ENCODE measurements at places on chromosomes 7 and 10.

- no peak for DNase-seq
Observed at GRCh38 chr7:84855758-84856157, 331.1 kb downstream of the SEMA3D start.

- no peak for DNase-seq
Observed at GRCh38 chr10:70247360-70247759, 14.1 kb upstream of the PPA1 start.

DNA sequence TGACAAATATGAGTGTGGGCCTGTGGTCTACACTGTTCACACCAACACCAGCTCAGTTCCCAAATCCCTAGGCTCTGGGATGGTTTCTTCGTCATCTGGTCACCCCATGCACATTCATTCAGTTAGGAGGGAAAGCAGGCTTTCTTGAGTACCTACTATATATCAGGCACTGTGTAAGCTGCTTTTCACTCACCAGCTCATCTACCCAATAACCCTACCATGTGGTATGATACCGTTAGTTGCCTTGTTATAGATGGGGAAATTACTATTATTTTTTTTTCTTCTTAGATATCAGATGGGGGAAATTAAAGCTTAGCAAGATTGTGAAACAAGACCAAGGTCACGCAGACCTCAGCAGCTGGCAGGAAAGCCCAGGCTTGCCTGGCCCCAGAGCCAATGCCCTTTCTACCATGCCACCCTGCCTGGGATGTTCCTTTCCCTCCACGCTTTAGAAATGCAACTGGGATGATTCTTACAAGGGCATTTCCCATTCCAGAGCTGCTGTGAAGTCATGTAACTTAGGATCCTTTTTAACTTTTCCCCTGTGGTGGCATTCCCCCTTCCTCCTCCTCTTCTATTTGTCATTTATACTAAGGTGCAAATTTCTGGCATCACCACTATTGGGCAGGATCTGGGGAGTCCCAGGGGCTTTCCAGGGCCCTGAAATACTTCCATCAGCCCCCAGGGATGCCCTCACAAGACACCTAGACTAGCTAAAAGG is 93.1 kb upstream of the EFCAB10 start:
- DNase-seq = no peak

DNA sequence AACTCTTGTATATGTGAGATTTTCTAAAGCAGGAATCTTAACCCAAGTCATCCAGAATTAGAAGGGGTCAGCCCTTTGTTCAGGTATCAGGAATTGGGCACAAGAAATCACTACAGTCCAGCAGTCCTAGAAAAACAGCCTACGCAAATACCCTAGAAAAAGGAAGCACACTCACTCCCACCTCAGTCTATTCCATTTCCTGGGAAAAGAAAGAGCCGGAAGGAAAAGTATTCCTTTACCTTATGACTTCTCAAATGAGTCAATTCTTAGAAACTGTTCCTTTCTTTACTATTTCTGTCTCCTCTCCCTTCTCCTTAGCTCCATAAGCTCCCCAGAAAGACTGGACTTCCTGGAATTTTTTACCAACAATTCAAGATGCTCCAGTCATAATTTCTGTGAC is 62.7 kb downstream of the DNAJC12 start:
- DNase-seq = no peak

DNA sequence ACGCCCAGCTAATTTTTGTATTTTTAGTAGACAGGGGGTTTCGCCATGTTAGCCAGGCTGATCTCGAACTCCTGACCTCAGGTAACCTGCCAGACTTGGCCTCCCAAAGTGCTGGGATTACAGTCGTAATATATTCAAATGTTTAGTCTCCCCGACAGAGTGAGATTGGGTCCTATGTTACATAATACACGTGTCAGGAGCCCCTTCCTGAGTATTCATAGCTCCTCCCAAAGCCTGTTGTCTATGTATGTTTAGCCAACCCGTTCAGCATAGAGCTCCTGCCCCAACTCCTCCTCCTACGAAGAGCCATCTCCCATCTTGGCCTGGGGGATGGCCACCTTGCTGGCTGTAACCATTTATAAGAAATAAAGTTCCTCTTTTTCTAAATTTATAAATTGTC is 2.7 kb upstream of the PPP2R2D start:
- no peak for DNase-seq

- no peak for DNase-seq
Observed at GRCh38 chr10:14416308-14416700, 85.6 kb upstream of the FRMD4A start.

DNA sequence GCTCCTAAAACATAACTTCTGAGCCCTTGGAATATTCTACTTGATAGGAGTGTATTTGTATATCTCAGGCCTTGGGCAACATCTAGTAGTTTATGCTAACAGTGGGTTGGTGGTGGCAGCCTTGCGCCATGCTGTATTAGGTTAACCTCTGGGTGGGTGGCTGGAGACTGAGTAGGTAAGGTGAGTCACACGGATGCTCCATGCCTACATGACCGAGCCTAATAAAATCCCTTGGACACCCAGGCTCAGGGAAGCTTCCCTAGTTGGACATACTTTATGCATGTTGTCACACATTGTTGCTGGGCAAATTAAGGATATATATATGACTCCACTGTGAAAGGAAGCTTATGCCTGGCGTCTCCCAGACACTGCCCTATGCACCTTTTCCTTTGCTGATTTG is 6.0 kb upstream of the DAGLB start:
- peak; percentile 52 for DNase-seq

GRCh38 chr10:30509508-30509907 is 75.5 kb downstream of the MAP3K8 start:
- peak; percentile 44 for DNase-seq

GRCh38 chr10:88095778-88096431 is 232.5 kb downstream of the PTEN start:
- no peak for DNase-seq

DNA sequence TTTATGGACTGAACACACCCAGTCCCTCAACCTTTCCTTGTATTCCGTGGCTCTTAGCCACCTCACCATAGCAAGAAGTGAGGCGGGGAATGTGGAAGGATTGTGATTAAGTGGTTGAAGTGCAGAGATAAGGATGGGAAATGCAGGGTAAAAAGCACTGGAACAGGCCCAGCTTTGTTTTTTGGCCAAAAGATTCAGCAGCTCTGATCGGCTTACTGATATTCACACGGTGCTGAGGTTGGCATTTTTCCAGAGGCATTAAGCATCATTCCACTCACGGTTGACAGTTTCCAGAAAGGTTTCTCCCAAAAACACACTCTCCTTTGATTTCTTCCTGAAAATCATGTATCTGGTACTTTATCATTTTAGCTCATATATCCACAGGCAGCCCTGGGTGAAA is 544.2 kb downstream of the CNTNAP2 start:
- no peak for DNase-seq

- no peak for DNase-seq
Observed at GRCh38 chr7:2066251-2066919, 166.4 kb downstream of the MAD1L1 start.

DNA sequence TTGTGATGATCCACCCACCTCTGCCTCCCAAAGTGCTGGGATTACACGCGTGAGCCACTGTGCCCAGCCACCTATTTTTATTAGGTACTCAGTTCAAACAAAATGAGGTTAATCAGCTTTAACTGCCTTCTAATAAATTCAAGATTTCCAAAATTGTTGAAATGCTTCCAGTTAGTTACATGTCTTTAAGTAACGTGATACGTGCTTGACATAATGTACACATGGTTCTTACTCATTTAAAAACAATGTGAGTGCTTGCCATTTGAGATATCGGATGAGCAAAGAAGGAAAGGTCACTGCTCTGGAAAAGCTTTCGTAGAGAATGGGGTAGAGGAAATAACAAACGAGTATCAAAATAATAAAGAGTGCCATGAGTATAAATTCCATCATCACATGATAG is 83.6 kb downstream of the KMT2E start:
- peak; percentile 89 for DNase-seq

DNA sequence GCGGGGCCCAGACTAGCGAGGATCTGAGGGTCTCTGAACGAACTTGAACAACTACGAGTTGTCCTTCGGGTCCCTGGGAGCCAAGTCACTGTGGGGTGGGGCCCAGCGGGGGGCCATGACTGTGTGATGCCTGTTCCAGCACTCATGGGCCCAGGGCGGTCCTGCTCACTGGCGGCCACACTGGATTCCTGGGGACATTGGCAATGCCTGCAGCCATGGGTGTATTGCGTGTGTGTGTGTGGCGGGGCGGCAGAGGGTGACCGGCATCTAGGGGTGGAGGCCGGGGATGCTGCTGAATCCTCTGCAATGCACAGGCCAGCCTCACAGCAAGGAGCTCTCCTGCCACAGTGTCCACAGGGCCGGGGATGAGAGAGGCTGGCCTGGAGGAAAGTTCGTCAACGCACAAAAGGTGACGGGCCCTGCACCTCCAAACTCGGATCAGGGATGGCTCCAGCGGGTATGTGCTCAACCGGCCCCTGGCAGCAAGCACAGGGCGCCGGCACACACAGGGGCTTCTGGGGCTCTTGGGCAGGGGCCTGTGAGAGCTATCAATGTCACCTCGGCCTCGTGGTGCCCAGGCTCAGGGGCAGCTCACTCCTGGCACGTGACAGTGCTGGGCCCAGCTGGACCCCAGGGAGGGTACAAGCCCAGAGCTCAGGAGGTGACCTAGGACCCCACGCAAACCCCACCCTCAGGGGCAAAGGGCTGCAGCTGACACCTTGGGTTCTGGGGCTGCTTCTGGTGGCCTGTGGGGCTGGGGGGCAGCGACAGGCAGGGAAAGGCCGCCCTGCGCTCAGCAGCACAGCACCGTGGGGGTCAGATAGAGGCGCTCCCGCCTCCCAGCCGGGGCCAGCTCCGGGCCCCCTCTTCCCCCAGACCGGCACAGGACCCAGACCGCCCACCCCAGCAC is 27.9 kb downstream of the PAPOLB start:
- DNase-seq = no peak

DNA sequence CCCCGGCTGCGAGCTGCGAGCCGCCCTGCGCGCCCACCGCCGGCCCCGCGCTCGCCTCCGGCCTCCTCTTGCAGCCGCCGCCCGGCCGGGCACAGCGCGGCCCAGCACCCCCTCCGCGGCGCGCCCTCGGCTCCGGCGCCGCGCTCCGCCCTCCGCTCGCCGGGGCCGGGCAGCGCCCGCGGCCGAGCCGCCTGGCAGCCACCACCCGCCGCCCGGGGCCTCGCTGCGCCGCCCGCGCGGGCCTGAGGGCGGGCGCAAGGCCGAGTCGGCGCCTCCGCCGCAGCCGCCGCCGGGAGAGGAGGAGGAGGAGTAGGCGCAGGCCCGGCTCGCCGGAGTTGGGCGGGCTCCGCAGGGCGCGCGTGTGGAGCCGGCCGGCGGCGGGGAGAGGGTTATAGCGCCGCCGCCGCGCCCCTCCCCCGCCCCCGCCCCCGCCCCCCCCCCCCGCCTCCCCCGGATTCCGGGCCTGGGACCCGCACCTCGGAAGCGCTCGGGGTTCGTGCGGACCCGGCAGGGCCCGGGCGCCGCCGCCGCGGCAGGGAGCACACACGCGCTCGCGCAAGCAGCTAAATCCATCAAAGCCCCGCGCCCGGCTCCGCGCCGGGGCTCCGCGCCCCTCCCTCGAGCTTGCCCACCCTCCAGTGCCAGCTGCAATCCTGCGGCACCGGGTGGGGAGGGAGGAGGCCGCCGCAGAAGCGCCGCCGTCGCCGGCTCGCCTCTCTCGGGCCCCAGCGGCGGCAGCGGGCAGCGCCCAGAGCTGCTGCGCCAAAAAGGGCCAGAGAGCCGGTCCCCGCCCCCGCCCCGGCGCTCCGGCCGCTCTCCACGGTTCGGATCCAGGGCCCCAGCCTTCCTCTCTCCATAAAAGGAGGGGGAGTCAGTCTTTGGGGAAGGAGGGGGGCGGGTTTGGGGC is at the start of gene PDGFA:
PDGFA (minus strand) TSS at position 363 of the 907 bp plus-strand sequence. CDS start 845 bp downstream, outside the sequence.
- DNase-seq = peak; percentile 65

- peak; percentile 72 for DNase-seq
Observed at GRCh38 chr7:25216837-25217236, 11.4 kb downstream of the NPVF start.

GRCh38 chr7:103795787-103796186 is 193.7 kb downstream of the RELN start:
- DNase-seq = no peak

GRCh38 chr7:33862946-33863814 is 42.2 kb upstream of the BMPER start:
- DNase-seq = no peak

- DNase-seq = peak; percentile 37
Observed at GRCh38 chr10:62025901-62026879, 124.7 kb downstream of the ARID5B start.

DNA sequence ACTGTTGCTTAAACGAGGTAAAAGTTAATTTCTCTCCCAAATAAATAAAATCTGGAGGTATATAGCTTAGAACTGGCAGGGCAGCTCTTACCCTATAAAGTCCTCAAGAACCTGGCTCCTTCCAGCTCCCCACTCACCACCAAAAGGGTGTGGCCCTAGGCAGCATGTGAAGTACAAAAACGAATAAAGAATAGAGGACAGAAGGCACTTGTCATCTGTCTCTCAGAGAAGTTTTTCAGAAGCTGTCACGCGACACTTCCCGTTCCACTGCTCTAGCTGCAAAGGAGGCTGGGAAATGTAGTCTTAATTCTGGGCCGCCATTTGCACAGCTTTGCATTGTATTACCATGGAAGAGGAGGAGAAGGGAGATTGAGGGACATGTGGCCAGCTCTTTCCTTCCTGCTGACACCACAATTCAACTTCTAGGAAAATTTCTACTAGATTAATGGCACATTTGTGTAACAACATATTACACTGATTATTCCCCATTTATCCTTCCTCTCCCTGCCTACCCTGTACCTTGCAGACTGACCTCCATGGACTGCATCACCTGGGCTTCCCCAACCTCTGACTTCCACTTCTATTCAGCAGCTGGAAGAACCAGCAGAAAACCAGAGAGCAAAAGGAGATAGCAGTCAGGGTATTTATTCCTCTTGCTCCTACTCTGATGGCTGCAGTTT is 62.2 kb downstream of the CCDC71L start:
- peak; percentile 78 for DNase-seq

DNA sequence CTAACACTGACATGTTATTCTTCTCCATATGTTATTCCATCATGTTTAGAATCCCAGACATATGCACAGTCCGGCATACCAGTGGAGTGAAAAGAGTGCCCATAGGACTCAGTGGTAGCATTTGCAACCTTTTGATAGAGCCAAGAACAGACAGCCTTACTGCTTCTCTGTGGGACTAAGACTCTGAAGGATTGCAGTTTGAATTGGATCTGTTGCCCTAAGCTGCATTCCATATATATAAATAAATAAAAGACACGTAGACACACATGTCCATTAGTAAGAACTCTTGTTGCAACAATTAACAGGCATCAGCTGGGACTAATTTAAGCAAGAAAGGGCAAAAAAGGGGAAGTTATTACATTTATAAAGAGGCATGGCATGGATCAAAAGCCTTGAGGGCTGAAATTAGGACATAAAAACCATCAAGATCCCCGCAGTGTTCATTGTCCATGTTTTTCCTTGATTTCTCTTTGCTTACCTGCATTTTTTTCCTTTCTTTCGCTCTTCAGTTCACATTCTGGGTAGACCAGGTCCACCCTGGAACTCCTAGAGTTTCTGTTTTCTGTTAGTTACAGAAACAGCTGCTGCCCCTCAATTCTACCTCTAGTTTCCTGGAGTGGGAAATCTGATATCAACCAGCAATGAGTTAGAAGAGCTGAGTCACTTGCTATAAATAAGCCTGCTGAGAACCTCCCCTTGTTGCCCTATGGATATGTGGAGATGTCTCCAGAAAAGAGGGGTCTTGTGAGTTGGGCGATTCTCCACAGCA is 132.4 kb downstream of the SORCS1 start:
- no peak for DNase-seq

GRCh38 chr7:29308424-29308823 is 113.8 kb downstream of the CHN2 start:
- DNase-seq = no peak
